Lung (tissue), 17 donors: ENCODE measurements at places on chromosomes 6 and 20.

GRCh38 chr6:167037762-167038161 is 38.6 kb downstream of the CEP43 start:
- DNase-seq = no peak

GRCh38 chr20:7723284-7723683 is 217.0 kb downstream of the HAO1 start:
- no peak for DNase-seq

DNA sequence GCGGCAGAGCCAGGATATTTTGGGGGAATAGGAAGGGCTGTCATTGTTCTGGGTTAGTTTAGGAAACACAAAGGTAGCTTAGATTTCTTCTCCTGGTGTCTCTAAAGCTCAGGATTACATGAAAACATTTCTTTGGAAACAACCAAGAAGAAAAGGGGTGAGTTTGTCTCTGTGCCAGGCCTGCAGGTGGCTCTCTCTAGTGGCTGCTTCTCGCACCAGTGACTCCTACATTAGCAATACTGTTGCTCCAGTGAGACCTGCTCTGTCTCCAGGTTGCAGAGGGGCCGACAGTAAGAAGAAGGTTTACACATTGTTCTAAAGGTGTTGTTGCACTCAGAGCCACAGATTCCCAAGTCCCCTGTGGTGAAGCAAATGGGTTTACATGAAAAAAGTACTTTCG is 104.6 kb upstream of the GLP1R start:
- DNase-seq = no peak

DNA sequence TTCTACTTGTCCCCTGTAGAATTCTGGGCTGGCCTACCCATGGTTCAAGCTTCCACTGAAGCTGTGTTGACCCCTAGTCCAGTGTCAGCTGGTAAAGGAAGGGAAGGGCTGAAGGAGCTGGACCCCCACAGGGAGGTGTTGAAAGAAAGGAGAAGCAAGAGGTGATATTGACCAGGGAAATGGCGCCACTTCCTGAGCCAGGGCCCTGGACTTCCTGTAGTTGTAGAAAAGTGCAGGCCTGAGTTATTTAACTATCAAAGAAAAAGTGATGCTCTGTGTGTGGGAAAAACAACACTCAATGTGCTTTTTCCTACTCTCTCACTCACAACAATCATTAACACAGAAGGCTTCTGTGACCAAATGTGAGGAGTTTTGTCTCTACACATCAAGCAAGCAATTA is 60.0 kb upstream of the IER3 start:
- no peak for DNase-seq

GRCh38 chr6:40852779-40853373 is 186.1 kb downstream of the UNC5CL start:
- no peak for DNase-seq

DNA sequence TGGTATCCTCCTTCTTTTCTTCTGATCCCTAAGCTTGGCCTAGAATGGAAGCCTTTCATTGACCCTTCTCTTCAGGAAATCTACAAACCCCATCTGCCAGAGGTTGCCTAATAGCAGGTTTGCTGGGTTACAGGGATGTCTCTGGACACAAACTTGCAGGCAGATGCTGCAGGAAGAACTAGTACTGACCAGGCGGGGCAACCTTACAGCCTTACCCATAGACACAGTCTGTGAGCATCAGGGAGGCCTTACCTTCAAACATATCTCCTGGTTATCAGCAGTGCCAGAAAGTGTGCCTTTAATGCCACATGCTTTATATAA is 2.6 kb downstream of the SCUBE3 start:
- DNase-seq = no peak

GRCh38 chr6:154386848-154387717 is 30.5 kb upstream of the IPCEF1 start:
- DNase-seq = no peak

- DNase-seq = no peak
Observed at GRCh38 chr20:33507461-33507860, 17.6 kb downstream of the CBFA2T2 start.

DNA sequence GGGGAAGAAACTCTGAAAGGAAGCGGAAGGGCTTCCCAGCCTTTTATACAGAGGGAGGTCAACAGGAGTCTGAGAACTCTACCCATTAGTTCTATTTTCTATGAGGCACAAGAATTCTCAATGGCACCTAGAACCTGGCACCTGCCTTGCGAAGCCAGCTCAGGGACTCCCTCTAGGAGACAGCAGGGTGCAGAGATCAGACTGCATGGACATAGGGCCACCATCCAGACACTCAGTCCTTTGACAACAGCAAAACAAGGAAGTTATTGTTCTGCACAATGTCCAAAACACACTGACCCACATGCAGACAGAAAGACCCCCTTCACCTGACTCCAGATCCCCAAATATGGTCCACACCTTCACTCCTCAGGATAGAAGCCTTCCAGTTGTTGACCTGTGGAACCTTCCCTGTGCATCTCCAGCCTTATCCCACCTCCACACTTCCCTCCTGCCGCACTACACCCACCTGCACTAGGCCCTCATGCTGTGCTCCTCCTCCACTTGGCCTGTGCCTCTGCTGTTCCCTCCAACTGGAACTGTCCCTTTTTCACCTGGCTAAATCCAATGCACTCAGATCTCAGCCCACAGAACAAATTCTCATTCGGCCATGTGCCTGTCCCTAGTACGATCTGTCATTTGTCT is 27.8 kb downstream of the ACSS1 start:
- DNase-seq = no peak

GRCh38 chr20:23233341-23233740 is 117.2 kb upstream of the NXT1 start:
- DNase-seq = no peak

GRCh38 chr20:1163105-1163504 is 21.7 kb downstream of the TMEM74B start:
- DNase-seq = no peak

GRCh38 chr6:13175759-13176158 is 152.6 kb downstream of the TBC1D7 start:
- no peak for DNase-seq

DNA sequence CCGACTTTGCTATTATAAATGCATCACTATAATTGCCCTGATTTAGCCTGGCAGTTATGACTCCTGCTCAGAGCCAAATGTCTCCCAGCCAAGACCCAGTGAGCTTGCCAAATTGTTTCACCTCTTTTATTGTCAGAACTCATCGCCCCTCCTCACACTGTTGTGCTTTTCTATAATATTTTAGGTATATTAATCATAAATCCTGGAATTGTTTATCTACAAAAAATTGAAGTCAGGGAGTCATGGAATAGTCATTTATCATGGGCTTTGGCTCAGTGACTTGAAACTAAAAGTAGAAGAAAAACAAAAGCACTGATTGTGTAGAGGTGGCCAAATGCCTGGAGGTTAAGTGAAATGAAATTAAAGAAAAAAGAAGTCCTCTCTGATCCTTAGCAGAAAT is 85.6 kb downstream of the PFDN4 start:
- DNase-seq = peak; percentile 50

GRCh38 chr6:37171201-37171969 is 1.4 kb downstream of the PIM1 start:
- DNase-seq = peak; percentile 52

GRCh38 chr6:13920552-13920951 is 4.2 kb upstream of the RNF182 start:
- DNase-seq = peak; percentile 97

GRCh38 chr6:139126255-139126654 is 8.6 kb upstream of the HECA start:
- DNase-seq = no peak

- DNase-seq = no peak
Observed at GRCh38 chr6:117619178-117619577, 16.9 kb upstream of the GOPC start.

- no peak for DNase-seq
Observed at GRCh38 chr20:25049261-25050060, 8.5 kb downstream of the ACSS1 start.

- no peak for DNase-seq
Observed at GRCh38 chr6:155212106-155212505, 51.7 kb upstream of the CLDN20 start.

DNA sequence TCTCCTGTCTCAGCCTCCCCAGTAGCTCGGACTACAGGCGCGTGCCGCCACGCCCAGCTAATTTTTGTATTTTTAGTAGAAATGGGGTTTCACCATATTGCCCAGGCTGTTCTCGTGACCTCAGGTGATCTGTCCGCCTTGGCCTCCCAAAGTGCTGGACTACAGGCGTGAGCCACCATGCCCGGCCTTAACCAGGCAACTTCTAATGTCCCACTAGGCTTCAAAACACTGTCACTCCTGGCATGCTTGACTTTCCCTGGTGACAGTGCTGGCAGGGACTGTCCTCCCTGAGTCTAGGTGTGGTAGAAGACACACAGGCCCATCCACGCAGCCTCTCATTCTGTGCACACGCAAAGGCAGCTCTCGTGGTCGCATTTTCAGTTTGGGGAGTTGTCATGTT is 11.6 kb upstream of the EZR start:
- DNase-seq = no peak

GRCh38 chr6:28208111-28208659 is 16.9 kb upstream of the ZSCAN9 start:
- DNase-seq = peak; percentile 29

GRCh38 chr6:152571089-152571488 is 66.1 kb downstream of the SYNE1 start:
- no peak for DNase-seq

DNA sequence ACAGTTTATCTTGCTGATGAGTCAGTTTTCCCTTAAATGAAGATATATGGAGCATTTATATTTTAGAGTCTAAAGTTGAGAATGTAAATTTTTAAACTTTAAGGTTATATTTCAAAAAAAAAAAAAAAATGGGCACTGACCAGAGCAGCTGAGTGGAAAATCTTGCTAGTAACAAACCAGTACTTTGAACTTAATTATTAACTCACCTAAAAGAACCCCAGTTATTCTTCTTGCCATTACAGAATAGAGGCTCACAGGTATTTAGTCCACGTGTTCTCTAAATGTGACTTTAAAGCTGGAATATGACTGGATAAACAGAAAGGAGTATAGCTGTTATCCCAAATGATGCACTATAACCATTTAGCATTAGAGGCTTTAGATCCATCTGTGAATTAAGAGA is 178.4 kb downstream of the COL9A1 start:
- DNase-seq = no peak

DNA sequence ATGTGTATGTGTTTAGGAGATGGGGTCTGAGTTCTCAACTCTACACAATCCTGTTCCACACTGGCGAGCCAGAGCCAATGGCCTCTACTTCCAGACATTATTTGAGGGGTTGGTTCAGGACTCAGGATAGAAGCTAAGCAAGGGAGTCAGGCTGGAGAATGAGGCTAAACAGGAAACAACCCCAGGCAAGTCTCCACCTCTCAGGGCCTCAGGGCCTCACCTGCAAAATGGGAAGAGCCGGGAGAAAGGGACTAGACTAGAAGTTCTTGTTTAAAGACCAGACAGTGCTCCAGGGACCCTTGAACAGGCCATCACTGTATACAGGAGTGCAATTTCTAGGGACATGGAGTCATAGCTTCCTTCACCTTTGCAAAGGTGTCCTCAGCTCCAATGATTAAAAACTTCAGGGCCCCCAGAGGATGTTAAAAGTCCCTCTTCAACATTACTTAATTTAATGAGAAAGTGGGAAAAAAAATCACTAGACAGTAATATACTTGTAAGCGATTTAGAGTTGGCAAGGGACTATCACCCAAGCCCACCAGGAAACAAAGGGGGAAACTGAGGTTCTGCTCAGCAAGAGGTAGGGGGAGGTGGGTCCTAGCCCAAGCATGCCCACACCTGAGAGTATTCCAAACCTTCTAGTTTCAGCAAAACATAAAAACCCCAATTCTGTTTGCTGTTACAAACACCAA is 41.7 kb downstream of the ZMYND8 start:
- no peak for DNase-seq

GRCh38 chr6:112906726-112907125 is 559.6 kb downstream of the RFPL4B start:
- DNase-seq = peak; percentile 37

DNA sequence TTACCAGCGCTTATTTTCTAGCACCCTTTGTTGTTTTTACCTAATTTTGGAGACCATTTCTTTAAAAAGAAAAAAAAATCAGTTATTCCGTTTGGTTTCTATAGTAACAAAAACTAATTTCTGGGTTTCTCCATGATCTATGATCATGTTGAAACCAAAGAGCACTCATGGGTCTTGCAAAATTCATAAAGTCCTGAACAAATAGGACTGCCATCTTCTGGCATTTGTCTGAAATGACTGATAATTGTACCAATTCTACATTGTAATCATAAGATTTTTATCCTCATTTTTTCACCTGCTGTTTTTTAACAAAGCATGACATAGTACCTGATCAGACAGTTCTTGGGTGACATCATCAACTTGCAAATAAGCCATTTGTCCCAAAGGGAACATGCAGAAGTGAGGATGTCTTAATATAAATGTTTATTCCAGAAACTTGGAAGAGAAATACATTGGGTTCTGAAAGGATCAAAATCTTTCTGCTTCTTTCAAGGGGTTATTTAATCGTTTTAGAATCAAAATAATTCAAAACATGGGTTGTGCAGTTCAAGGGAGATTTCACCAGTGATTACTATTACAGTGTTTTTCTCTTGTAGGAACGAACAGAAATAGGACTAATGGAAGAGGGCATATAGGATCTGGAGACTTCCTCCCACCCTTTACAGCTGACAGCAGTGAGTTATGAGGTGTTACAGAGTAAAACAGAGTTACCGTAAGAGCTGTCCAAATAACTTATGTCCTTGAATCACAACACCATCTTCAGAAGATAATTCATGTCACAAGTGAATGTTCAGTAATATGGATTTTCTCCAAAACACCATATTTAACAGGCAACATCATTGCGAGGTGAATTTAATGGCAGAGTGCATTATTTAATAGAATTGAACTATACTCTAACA is 87.1 kb upstream of the GJE1 start:
- DNase-seq = no peak

GRCh38 chr6:82365016-82365795 is 1.6 kb downstream of the TPBG start:
- DNase-seq = no peak

DNA sequence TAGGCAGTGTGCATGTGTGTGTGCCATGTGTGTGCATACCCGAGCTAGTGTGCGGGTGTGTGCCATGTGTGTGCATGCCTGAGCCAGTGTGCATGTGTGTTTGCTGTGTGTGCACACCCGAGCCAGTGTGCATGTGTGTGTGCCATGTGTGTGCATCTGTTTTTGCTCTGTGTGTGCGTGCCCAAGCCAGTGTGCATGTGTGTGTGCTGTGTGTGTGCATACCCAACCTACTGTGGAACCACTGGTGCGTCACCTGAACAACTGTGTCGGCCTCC is 5.7 kb downstream of the RBBP8NL start:
- no peak for DNase-seq

- DNase-seq = no peak
Observed at GRCh38 chr20:60478533-60478932, 520.3 kb downstream of the CDH26 start.

DNA sequence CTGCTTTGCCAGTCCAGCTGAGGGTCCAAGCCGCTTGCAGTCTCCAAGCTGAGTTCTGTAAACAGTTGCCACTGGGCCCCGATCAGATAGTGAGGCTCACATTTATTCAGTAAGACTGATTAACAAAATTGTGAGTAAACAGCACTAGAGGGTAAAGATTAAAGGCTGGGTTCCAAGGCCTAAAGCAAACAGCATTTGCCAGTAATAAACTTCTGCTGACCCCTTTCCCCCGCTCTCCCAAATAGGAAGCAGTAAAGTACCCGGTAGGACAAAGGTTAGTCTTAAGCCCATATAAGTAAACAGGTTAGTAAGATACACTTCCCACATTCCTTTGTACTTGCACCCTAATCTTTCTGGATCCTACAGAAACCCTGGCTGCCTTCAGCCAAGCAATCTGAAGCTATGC is 181.8 kb downstream of the MEI4 start:
- no peak for DNase-seq
